ENCODE measurements at places on chromosomes 4 and X. TPM values are rescaled to one million over a fixed set of nuclear protein-coding genes. Genes with fewer than 3 reads are reported as not detected.

The ALAS2 gene
- not detected for total RNA-seq

The DNAAF6 gene
- total RNA-seq: not detected

The GNRHR gene
- total RNA-seq: not detected

The PAGE2B gene
- 0.28 TPM for total RNA-seq

Measured in smooth muscle cell of bladder (primary cell).